ENCODE measurements at places on chromosomes 11 and 22. TPM values are rescaled to one million over a fixed set of nuclear protein-coding genes. Genes with fewer than 3 reads are reported as not detected.

- no peak for DNase-seq
These were observed 129.8 kb downstream of the FCHSD2 start for GRCh38 chr11:73012121-73012863.

- no peak for DNase-seq
These were observed 38.9 kb downstream of the RELT start for GRCh38 chr11:73414977-73415651.

The MPZL2 gene
- total RNA-seq = 81.7 TPM

GRCh38 chr22:50609599-50609998 is 9.0 kb downstream of the MAPK8IP2 start:
- DNase-seq = no peak
